ENCODE measurements at places on chromosomes 2 and 18. TPM values are rescaled to one million over a fixed set of nuclear protein-coding genes. Genes with fewer than 3 reads are reported as not detected.
A peak's percentile ranks its signal among the peaks of the same experiment; 100 is the strongest.

AFF3 gene
- total RNA-seq = 0.50 TPM

EDAR gene
- total RNA-seq = not detected

- H3K4me3 ChIP-seq = no peak overlapping the region
- H3K36me3 ChIP-seq = no peaks in the 10 kb centered on the region
- H3K27me3 ChIP-seq = no peaks in the 10 kb centered on the region
- no peak for DNase-seq
- H3K27ac ChIP-seq = no peak overlapping the region
Observed at GRCh38 chr2:126828491-126828890, 70.2 kb upstream of the TEX51 start.

COL6A3 gene
- total RNA-seq = 1,525 TPM

DNA sequence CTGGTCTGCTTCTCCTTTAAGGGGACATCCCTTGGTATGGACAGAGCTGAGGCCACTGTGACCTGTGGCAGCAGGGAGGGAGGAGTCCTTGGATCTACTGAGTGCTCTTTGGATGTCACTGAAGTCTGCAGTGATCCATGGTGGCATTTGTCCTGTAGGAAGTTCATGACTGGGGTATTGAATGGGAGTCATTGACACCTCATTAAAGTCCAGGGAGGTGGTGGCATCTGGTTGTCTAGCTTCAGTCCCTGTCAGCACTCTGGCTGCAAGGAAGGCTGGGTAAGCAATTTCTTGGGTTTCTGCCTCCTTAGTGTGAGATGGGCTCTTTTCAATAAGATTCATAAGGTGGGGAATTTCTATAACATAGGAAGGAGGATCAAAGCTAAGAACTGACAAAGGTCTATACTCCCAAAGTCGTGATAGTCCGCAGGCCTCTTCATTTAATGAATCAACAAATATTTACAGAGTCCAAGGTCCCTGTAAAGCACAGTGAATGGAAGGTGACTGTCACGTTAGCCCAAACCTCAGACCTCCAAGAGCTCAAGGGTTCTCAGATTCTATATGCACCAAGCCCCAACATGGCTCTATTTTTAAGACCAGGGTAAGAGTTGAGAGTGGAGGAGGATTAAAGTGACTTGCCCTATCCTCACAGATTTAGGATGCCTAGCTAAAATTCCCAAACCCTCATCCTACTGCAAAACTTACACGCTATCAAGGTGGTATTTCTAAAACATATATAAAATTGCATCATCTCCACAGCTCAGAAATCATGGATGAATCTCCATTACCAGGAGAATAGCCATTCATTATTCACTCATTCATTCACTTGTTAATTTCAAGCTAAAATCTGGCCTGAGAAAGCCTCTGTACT, 40.2 kb downstream of the THNSL2 start:
- no peaks in the 10 kb centered on the region for H3K36me3 ChIP-seq
- no peaks in the 10 kb centered on the region for H3K4me1 ChIP-seq
- H3K27me3 ChIP-seq = no peaks in the 10 kb centered on the region
- no peak overlapping the region for H3K27ac ChIP-seq
- no peak for DNase-seq

DNA sequence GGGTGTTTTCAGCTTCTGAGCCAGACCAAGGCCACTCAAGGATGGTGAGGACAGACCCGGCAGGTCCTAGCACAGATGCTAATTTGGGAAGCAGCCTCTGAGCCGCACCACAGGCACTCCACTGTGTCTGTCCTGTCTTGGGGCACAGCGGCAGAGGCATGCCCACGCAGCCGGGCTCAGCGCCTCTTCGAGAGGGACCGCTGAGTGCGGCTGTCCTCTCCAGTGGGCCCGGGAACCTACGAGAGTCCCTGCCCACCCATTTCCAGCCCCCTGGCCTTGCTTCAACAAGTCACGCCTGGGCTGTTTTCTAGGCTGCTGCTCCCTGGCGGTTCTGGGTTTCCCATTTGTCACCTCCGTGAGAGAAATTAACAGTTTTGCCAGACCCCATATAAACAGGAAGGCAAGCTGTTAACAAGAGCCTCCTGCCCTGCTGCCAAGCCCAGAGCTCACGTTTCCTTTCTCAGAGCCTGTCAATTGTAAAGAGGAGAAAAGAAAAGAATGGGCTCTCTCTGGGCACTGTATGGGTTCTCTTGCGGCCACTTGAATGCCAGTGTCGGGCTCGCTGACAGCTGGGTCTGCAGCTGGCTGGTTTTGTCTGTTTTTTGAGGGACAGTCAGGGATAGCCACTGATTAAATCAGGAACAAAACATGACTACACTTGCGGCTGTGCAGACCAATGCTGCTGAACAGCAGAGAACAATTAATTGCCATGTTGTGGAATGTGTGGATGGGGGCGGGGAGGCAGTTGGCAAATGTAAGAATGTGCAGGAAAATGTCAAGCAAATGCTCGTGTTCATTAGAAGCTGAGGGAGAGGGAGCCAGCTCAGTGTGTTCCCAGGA, 30.6 kb downstream of the TMEM17 start:
- H3K27ac ChIP-seq = no peak overlapping the region
- peak; percentile 60 for DNase-seq
- H3K4me1 ChIP-seq = no peaks in the 10 kb centered on the region
- no peaks in the 10 kb centered on the region for H3K36me3 ChIP-seq

SERPINB10 gene
- not detected for total RNA-seq

GRCh38 chr2:109591206-109591605, 22.6 kb downstream of the SEPTIN10 start:
- DNase-seq = no peak
- H3K27ac ChIP-seq = no peak overlapping the region
- no peaks in the 10 kb centered on the region for H3K27me3 ChIP-seq
- H3K4me3 ChIP-seq = no peak overlapping the region

GRCh38 chr2:223824301-223824700, 13.1 kb downstream of the AP1S3 start:
- H3K27ac ChIP-seq = no peak overlapping the region
- H3K27me3 ChIP-seq = no peaks in the 10 kb centered on the region
- no peaks in the 10 kb centered on the region for H3K36me3 ChIP-seq
- no peaks in the 10 kb centered on the region for H3K4me1 ChIP-seq

HNMT gene
- total RNA-seq = 139 TPM

DNA sequence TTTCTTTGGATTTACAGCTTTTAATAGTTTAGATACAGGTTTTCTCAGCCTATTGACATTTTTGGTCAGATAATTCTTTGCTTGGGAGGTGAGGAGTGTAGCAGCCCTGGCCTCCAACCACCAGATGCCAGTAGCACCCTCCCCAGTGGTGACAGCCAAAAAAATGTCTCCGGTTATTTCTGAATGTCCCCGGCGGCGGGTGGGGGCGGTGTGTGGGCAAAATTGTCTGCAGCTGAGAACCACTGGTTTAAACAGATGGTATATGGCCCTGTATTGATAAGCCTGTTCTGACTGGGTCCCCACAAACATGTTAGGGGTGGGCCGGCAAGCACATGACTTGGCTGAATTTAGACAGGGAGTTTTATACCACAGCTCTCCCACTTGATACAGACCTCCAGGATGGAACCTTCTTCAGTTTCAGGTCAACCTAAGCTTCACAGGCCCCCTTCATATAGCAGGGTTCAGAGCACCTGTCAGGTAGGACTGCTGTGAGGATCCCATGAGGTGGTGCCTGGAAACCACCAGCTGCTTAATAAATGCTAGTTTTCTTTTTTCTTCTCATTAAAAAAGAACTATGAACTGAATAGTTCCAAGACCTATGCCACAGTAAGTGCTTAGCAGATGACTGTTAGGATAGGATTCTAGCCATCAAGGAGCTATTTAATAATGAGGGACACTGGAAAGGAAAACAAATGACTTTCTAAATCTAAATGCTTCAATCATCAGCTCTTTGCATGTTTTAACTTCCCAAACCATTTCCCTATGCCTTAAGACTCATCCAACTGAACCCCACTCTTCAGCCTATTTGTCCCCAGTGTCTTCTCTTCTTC, 18.1 kb downstream of the LPIN2 start:
- H3K27ac ChIP-seq = no peak overlapping the region
- H3K27me3 ChIP-seq = no peaks in the 10 kb centered on the region
- no peak overlapping the region for H3K4me3 ChIP-seq
- DNase-seq = no peak
- peaks cover 12% of the 10 kb centered on the region for H3K4me1 ChIP-seq

CHMP1B gene
- total RNA-seq = 49.7 TPM

DNA sequence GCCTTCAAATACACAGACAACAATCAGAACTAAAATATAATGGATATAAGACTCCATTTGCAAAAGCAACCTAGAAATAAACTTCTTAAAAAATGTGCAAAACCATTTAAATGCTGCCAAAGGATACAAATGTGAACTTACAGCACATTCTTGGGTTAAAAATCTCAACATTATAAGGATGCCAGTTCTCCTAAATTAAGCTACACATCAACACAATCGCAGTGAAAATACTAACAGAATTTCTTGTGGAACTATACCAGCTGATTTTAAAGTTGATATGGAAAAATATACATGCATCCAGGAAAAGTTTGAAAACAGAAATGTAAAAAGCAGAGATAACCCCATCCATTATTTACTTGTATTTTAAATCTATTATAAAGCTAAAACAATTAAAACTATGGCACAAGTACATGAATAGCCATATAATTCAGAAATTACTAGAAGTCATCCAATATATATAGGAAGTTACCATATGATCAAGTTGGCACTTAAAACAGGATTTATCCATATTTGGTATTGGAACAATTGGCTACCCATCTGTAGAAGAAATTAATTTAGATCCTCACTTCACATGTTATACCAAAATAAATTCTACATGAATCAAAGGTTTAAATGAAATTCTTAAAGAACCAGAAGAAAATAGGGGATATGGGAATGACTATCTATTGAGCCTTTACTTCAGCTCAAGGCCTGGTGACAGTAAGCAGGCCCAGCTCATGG, 151.7 kb upstream of the GLI2 start:
- H3K27ac ChIP-seq = no peak overlapping the region
- H3K4me1 ChIP-seq = no peaks in the 10 kb centered on the region
- DNase-seq = no peak
- H3K36me3 ChIP-seq = no peaks in the 10 kb centered on the region
- H3K27me3 ChIP-seq = peaks cover 24% of the 10 kb centered on the region

DNA sequence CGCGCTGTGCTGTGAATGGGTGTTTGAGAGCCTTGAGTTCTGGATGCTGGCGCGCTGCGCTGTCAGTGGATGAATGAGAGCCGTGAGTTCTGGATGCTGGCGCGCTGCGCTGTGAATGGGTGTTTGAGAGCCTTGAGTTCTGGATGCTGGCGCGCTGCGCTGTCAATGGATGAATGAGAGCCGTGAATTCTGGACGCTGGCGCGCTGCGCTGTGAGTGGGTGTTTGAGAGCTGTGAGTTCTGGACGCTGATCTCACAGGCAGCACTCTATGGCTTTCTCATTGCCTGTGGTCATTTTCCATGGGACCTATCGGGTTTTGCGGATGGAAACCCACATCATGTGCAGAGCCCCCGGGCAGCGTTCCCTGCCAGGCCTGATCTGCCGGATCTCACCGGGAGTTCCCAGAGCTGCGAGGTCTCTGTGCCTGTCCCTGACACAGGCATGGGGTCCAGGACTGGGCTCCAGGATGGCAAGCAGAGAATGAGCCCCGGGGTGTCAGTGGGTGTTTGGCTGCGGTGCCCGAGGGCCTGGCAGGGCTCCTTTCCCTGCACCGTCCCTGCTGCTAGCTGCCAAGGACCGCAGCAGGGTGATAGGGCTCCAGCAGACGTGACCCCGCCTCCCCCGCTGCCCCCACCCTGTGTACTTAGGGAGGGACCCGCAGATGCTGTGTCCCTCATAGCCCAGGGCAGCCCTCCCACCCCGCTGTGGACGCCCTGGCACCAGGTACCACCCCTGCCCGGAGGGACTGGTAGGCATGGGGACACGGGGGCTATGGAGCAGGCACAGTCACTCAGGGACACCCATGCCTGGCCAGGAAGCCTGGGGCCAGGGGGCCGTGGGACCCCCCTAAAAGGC, 9.7 kb downstream of the PDCD1 start:
- H3K27ac ChIP-seq = no peak overlapping the region
- no peak overlapping the region for H3K4me3 ChIP-seq
- H3K36me3 ChIP-seq = no peaks in the 10 kb centered on the region

GRCh38 chr2:169540146-169540545, 30.6 kb downstream of the KLHL41 start:
- no peak for DNase-seq
- no peak overlapping the region for H3K4me3 ChIP-seq
- H3K4me1 ChIP-seq = no peaks in the 10 kb centered on the region

TSN gene
- 42.9 TPM for total RNA-seq

DSG1 gene
- not detected for total RNA-seq

POTEJ gene
- total RNA-seq = not detected

CAPN14 gene
- 0.17 TPM for total RNA-seq

DOK6 gene
- 4.0 TPM for total RNA-seq

SMYD1 gene
- total RNA-seq = not detected

- peak; percentile 45 for DNase-seq
- H3K4me1 ChIP-seq = peaks cover 11% of the 10 kb centered on the region
- no peaks in the 10 kb centered on the region for H3K27me3 ChIP-seq
Observed at GRCh38 chr18:62437235-62438017, 85.4 kb upstream of the ZCCHC2 start.

DNA sequence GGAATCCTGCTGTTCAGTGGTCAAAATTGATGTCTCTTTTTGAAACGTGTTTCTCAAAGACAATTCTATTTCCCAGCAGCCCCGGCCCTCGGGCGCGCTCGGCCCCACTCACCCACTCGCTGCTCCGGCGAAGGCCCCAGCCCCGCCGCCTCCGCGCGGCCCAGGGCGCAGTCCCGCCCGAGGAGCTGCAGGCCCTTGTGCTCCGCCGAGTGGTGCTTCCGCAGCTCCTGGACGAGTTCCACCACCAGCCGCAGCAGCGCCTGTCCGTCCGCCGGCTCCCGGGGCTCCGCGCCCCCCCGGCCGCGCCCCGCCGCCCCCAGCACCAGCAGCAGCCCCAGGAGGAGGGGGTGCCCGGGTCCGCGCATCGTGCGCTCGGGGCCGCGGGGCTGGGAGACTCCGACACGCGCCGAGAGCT, 413 bp downstream of the ALKAL2 start:
- peaks cover 1% of the 10 kb centered on the region for H3K36me3 ChIP-seq
- H3K4me3 ChIP-seq = peak overlapping the region; percentile 5
- H3K4me1 ChIP-seq = peaks cover 3% of the 10 kb centered on the region
- DNase-seq = peak; percentile 48

- DNase-seq = no peak
- no peaks in the 10 kb centered on the region for H3K36me3 ChIP-seq
- no peaks in the 10 kb centered on the region for H3K27me3 ChIP-seq
- no peak overlapping the region for H3K27ac ChIP-seq
Observed at GRCh38 chr2:109342930-109343329, 213.9 kb downstream of the SH3RF3 start.

GRCh38 chr18:28411806-28412205, 234.9 kb upstream of the CDH2 start:
- no peaks in the 10 kb centered on the region for H3K4me1 ChIP-seq
- no peak overlapping the region for H3K4me3 ChIP-seq
- H3K27ac ChIP-seq = no peak overlapping the region
- no peaks in the 10 kb centered on the region for H3K27me3 ChIP-seq
- DNase-seq = peak; percentile 80

CYS1 gene
- 5.1 TPM for total RNA-seq

GRCh38 chr2:72962911-72963310, 45.6 kb downstream of the EMX1 start:
- no peaks in the 10 kb centered on the region for H3K4me1 ChIP-seq
- no peaks in the 10 kb centered on the region for H3K27me3 ChIP-seq
- no peak for DNase-seq
- no peaks in the 10 kb centered on the region for H3K36me3 ChIP-seq
- no peak overlapping the region for H3K27ac ChIP-seq
